Uterus (tissue), 4 donors: ENCODE measurements at places on chromosomes 6 and 20. TPM values are rescaled to one million over a fixed set of nuclear protein-coding genes. Genes with fewer than 3 reads are reported as not detected.

DNA sequence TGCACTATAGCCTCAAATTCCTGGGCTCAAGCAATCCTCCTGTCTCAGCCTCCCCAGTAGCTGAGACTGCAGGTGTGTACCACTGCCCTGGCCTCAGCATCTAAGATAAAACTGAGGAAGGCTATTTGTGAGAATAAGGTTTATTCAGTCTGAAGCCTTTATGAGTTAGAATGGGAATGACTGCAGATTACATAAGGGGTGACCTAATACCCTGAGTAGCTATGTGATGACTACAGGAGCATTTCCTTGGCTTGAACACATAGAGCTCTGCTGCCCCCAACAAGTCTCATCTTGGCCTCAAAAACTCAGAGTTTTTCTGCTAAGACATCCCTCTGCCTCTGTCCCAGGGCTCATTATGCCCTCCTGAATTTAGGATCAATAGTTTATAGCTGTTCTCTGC, 7.6 kb downstream of the GSS start:
- no peak overlapping the region for H3K4me3 ChIP-seq
- no peaks in the 10 kb centered on the region for H3K27me3 ChIP-seq
- no peak overlapping the region for H3K27ac ChIP-seq
- no peak for DNase-seq

- no peak overlapping the region for H3K27ac ChIP-seq
- no peak for DNase-seq
- H3K36me3 ChIP-seq, result no peaks in the 10 kb centered on the region
- no peaks in the 10 kb centered on the region for H3K27me3 ChIP-seq
- H3K4me1 ChIP-seq, result no peaks in the 10 kb centered on the region
- no peak overlapping the region for H3K4me3 ChIP-seq
Observed at GRCh38 chr6:42520786-42521607, 42.8 kb upstream of the UBR2 start.

GRCh38 chr6:54876365-54876764, 29.8 kb downstream of the FAM83B start:
- H3K36me3 ChIP-seq, result no peaks in the 10 kb centered on the region
- no peak overlapping the region for H3K4me3 ChIP-seq
- no peaks in the 10 kb centered on the region for H3K4me1 ChIP-seq
- H3K27me3 ChIP-seq, result no peaks in the 10 kb centered on the region

DNA sequence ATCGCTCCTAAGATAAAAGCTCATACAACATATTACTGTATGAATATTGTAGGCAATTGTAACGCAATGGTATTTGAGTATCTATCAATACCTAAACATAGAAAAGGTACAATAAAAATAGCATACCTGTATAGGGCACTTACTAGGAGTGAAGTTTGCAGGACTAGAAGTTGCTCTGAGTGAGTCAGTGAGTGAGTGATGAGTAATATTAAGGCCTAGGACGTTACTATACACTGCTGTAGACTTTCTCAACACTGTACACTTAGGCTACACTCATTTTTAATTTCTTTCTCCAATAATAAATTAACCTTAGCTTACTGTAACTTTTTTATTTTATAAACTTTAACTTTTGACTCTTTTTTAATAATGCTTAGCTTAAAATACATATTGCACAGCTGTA, 546.9 kb downstream of the HACE1 start:
- H3K36me3 ChIP-seq, result no peaks in the 10 kb centered on the region
- H3K4me1 ChIP-seq, result no peaks in the 10 kb centered on the region
- no peak overlapping the region for H3K27ac ChIP-seq
- no peaks in the 10 kb centered on the region for H3K27me3 ChIP-seq
- no peak for DNase-seq

DNA sequence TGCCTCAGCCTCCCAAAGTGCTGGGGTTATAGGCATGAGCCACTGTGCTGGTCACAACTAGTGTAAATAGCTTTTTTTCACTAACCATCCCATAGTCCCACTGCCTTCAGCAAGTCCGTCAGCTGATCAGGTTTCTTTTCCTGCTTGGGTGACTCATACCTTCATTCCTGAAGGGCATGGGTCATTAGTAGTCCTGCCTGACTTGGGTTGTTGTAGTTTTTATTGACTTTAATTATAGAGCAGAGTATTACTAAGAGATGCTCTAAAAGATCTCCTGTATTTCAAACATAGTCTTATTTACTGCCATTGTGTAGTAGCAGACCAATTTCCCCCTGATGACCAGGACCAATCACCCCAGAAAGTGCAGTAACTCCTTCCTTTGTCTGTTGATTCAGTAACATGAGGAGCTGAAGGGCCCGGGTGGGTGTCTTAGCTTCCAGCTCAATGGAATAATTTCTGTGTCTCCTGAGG, 25.8 kb downstream of the HLA-C start:
- no peaks in the 10 kb centered on the region for H3K27me3 ChIP-seq
- no peaks in the 10 kb centered on the region for H3K36me3 ChIP-seq
- no peak overlapping the region for H3K4me3 ChIP-seq
- H3K27ac ChIP-seq, result no peak overlapping the region
- no peaks in the 10 kb centered on the region for H3K4me1 ChIP-seq

GRCh38 chr6:3871515-3871914, 22.3 kb downstream of the FAM50B start:
- H3K27ac ChIP-seq, result no peak overlapping the region
- no peaks in the 10 kb centered on the region for H3K27me3 ChIP-seq
- no peaks in the 10 kb centered on the region for H3K4me1 ChIP-seq
- DNase-seq, result no peak
- no peak overlapping the region for H3K4me3 ChIP-seq
- H3K36me3 ChIP-seq, result no peaks in the 10 kb centered on the region

- no peak overlapping the region for H3K4me3 ChIP-seq
- DNase-seq, result peak; percentile 51
- peak overlapping the region; percentile 22 for H3K27ac ChIP-seq
- no peaks in the 10 kb centered on the region for H3K4me1 ChIP-seq
- no peaks in the 10 kb centered on the region for H3K27me3 ChIP-seq
- no peaks in the 10 kb centered on the region for H3K36me3 ChIP-seq
Observed at GRCh38 chr20:11080781-11081377, 407.1 kb upstream of the JAG1 start.

- no peak overlapping the region for H3K4me3 ChIP-seq
- DNase-seq, result no peak
- H3K36me3 ChIP-seq, result no peaks in the 10 kb centered on the region
- no peaks in the 10 kb centered on the region for H3K4me1 ChIP-seq
- H3K27ac ChIP-seq, result no peak overlapping the region
Observed at GRCh38 chr6:96611342-96611991, 48.5 kb downstream of the FHL5 start.

DNA sequence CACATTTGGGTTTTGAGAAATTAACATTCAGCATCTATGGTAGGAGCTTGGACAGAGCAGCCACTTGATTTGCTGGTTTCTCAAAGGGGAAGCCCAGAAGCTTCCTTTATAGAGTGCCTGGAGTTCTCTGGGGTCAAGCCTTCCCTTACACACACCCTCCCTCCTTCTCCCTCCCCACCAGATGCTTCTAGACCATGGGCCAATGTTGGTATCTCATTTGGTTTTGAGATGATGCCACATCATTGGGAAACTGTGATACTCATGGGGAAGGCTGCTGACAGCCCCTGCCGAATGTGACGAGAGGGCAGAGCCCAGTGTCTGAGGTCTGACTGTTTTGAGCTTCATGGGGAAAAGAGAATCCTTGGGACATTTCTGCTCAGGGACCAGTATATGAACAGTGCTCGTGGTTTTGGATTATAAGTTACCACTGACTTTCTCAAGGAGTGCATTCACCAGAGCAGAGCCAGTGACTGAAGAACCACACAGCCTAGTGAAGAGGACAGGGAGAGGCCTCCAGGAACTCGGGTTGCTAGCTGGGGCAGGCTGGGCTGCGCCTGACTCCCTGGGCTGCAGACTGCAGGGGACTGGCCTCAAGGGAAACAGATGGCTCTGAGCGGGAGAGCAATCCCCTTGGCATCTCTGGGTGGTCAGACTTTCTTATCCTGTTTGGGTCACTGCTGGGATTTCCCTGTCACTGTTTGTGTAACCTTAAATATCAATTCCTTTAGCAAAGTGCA, 46.4 kb upstream of the CST5 start:
- no peaks in the 10 kb centered on the region for H3K27me3 ChIP-seq
- DNase-seq, result no peak
- no peaks in the 10 kb centered on the region for H3K36me3 ChIP-seq
- H3K4me1 ChIP-seq, result no peaks in the 10 kb centered on the region

GRCh38 chr6:135008072-135008940, 46.3 kb downstream of the HBS1L start:
- no peaks in the 10 kb centered on the region for H3K4me1 ChIP-seq
- no peak overlapping the region for H3K4me3 ChIP-seq
- no peaks in the 10 kb centered on the region for H3K27me3 ChIP-seq
- no peak for DNase-seq
- H3K36me3 ChIP-seq, result no peaks in the 10 kb centered on the region
- H3K27ac ChIP-seq, result no peak overlapping the region

DNA sequence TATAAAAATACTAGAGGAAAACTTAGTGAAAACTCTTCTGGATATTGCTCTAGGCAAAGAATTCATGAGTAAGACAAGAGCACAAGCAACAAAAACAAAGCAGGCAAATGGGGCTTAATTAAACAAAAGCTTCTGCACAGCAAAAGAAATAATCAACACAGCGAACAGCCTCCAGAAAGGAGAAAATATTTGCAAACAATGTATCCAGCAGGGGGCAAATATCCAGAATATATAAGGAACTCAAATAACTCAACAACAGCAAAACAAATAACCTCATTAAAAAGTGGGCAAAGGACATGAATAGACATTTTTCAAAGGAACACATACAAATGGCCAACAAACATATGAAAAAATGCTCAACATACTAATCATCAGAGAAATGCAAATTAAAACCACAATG, 17.1 kb upstream of the HECA start:
- no peak overlapping the region for H3K27ac ChIP-seq
- no peak overlapping the region for H3K4me3 ChIP-seq
- H3K4me1 ChIP-seq, result no peaks in the 10 kb centered on the region
- H3K27me3 ChIP-seq, result no peaks in the 10 kb centered on the region
- no peaks in the 10 kb centered on the region for H3K36me3 ChIP-seq

GRCh38 chr20:63394069-63394919, 33.1 kb upstream of the CHRNA4 start:
- H3K4me1 ChIP-seq, result no peaks in the 10 kb centered on the region
- no peak for DNase-seq
- H3K27me3 ChIP-seq, result no peaks in the 10 kb centered on the region
- H3K4me3 ChIP-seq, result no peak overlapping the region

- no peak for DNase-seq
- no peaks in the 10 kb centered on the region for H3K36me3 ChIP-seq
- H3K27ac ChIP-seq, result peak overlapping the region; percentile 68
- no peaks in the 10 kb centered on the region for H3K4me1 ChIP-seq
Observed at GRCh38 chr6:167682546-167683027, 144.1 kb upstream of the AFDN start.

- no peak for DNase-seq
- no peaks in the 10 kb centered on the region for H3K36me3 ChIP-seq
- no peak overlapping the region for H3K27ac ChIP-seq
- H3K4me3 ChIP-seq, result no peak overlapping the region
- no peaks in the 10 kb centered on the region for H3K27me3 ChIP-seq
Observed at GRCh38 chr20:50434653-50435396, 75.4 kb upstream of the PTPN1 start.

DNA sequence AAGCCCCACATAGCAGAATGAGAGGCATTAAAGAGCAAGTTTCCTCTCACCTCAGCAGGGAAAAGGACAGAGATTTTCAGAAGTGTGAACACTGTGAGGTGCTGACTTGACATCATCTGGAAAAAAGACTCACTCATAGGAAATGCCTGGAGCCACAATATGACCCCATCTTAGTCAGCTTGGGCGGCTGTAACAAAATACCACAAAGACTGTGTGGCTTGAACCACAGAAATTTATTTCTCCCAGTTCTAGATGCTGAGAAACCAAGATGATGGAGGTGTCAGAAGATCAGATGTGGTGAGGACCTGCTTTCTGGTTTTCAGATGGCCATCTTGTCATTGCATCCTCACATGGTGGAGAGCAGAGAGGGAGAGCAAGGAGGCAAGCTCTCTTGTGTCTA, 253.1 kb downstream of the ADGB start:
- no peak overlapping the region for H3K27ac ChIP-seq
- no peak for DNase-seq
- H3K27me3 ChIP-seq, result no peaks in the 10 kb centered on the region
- H3K36me3 ChIP-seq, result no peaks in the 10 kb centered on the region

GRCh38 chr6:82954356-82954755, 111.3 kb downstream of the UBE3D start:
- no peak for DNase-seq
- H3K4me3 ChIP-seq, result no peak overlapping the region
- no peaks in the 10 kb centered on the region for H3K36me3 ChIP-seq

- no peak for DNase-seq
- H3K27me3 ChIP-seq, result no peaks in the 10 kb centered on the region
- no peak overlapping the region for H3K27ac ChIP-seq
- H3K4me1 ChIP-seq, result no peaks in the 10 kb centered on the region
- no peak overlapping the region for H3K4me3 ChIP-seq
Observed at GRCh38 chr6:155419161-155419560, 36.5 kb downstream of the NOX3 start.

DNA sequence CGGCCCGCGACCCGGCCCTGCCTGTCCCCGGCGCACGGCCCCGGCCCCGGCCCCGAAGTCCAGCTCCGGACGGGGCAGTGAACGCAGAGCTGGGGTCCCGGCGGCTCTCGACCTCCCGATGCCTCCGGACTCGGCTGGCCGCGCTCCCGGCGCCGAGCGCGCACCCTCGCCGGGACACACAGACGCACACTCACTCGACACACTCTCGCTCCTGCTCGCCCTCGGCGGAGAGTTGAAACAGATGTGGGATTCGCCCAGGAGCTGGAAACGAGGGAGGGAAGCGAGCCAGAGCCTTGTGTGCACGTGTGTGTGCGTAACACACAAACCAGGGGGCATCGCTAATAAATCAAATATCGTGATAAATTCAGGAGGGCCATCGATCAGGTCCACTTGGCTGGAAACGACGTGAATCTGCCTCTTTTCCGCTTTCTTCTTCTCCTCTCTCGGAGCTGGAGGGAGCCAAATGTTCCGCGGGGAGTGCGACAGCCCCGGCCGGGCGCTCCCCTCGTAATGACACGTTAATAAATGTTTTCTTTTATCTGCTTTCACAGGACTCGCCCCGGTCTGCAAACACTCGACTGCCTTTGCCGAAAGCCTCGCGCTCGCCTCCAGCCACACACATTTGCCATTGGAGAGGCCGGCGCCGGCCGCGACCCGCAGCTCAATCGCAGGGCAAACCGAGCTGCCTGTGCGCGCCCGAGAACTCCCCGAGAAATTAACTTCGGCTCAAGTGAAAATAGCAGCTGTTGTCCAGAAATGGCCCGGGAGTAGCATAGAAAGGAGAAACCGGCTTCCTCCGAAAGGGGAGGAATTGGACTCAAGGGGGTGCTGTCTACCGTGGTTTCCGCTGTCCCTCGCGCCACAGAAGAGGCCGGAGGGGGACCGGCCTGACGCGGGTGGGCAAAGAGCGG, 828 bp upstream of the SULF2 start:
- peaks cover 14% of the 10 kb centered on the region for H3K4me1 ChIP-seq
- H3K36me3 ChIP-seq, result no peaks in the 10 kb centered on the region
- peak; percentile 85 for DNase-seq

- no peak overlapping the region for H3K27ac ChIP-seq
- H3K36me3 ChIP-seq, result no peaks in the 10 kb centered on the region
- no peak for DNase-seq
- H3K27me3 ChIP-seq, result no peaks in the 10 kb centered on the region
- H3K4me1 ChIP-seq, result no peaks in the 10 kb centered on the region
Observed at GRCh38 chr6:150765067-150765764, 100.3 kb upstream of the MTHFD1L start.

- H3K27ac ChIP-seq, result no peak overlapping the region
- no peak overlapping the region for H3K4me3 ChIP-seq
- DNase-seq, result no peak
- no peaks in the 10 kb centered on the region for H3K4me1 ChIP-seq
Observed at GRCh38 chr20:58213121-58213520, 15.3 kb downstream of the ANKRD60 start.

MAK gene
- total RNA-seq, result not detected

HLA-F gene
- total RNA-seq, result 14.2 TPM

NINL gene
- total RNA-seq, result 22.3 TPM

LY6G6D gene
- total RNA-seq, result not detected

PRR18 gene
- not detected for total RNA-seq

CD40 gene
- total RNA-seq, result 29.7 TPM

PAQR8 gene
- 13.2 TPM for total RNA-seq
